ENCODE measurements at places on chromosomes 6 and 20.

GRCh38 chr6:169454872-169455204 lies 201.2 kb upstream of the THBS2 start:
- DNase-seq = no peak

- DNase-seq = no peak
Measured at GRCh38 chr6:63649269-63649668, 13.7 kb downstream of the PHF3 start.

DNA sequence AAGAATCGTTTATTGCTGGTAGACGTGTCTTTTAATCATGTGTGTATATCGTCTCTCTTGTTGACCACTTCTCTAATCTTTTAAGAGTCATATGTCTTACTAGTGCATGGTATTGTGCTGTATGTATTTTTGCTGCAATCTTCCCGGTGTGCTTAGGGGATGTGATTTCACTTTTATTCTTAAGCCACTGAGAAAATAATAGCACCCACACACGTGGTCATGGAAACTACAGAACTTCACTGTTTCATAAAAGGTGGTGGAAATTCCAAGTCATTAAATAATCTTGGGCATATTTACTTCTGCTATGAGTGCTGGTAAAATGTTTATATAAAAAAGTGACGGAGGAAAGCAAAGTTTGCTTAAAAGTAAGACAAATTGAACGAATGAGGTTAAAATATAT lies 3.0 kb upstream of the CDYL start:
- no peak for DNase-seq

- no peak for DNase-seq
Measured at GRCh38 chr6:129662980-129663431, 47.0 kb downstream of the ARHGAP18 start.

- no peak for DNase-seq
Measured at GRCh38 chr6:137982418-137983189, 115.5 kb downstream of the TNFAIP3 start.

DNA sequence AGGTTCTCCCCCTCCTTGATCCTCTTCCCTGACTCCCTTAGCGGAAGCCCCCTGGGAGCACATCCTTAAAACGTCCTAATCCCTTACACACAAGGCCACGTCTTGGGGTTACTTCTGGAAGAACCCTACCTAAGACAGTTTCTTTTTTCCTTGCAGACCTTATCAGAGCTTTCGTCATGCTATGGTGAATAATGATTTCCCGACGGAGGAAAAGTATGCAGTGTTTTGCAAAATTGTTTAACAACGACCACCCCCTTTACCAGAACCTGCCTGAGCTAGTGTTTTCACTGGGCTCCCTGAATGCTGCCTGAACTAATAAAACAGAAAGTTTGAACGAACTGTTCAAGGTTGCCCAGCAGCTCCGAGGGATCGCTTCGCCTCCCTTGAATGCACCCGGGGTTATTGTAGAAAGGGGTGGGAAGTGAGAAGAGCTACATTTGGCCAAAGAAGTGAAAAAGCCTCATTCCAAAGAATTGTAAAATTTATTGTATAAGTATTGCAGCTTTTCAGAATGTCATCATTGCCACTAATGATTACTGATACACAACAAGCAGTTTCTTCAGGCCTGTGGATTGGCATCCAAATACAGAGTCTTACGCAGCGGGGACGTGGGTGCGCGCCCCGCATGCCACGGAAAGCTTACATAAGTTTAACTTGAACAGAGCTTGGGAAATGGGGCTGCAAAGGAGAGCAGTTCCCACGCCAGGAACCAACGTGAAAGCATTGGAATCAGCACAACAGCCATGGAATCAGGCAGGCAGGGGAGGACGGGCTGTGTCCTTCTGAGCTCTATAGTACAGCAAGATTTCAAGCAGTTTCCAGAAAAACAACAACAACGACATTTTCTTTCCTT lies 27.9 kb upstream of the ZBP1 start:
- no peak for DNase-seq

- no peak for DNase-seq
Measured at GRCh38 chr6:20238688-20239587, 26.7 kb upstream of the MBOAT1 start.

DNA sequence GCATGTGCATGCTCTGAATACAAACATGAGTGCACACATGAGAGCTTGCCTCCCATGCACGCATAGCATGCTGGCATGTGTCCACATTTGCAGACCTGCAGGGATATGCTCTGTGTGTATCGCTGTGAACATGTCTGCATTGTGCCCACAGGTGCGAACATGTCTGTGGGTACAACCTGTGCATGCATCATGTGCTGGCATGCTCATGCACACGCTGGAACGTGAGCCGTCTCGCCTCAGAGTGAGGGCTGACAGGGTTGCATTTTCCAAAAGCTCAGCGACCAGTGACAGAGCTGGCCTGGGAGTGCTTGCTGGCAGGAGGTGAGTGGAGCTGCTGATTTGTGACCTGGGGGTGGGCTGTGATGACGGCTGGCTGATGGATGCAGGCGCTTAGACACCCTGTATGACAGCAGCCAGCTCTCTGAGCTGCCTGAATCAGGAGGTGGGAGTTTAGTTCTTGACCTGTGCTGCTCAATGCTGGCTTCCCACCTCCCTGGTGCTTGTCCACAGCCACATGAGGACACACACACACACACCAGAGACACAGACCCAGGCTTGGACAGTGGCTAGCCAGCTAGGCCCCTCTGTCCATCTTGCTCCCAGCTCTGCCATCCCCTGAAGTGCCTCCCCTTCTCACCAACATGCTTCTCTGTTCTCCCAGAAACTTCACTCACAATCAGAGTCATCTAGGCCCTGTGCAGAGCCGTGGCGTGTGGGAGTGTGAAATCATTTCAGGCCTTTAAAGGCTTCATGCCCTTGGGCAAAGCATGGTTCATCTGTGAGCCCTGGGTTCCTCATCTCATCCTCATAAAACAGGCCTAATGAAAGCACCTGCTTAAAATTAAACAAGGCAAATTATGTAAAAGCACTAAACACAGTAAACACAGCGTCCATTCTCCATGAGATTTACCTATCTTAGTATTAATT lies 51.4 kb downstream of the CD40 start:
- no peak for DNase-seq

DNA sequence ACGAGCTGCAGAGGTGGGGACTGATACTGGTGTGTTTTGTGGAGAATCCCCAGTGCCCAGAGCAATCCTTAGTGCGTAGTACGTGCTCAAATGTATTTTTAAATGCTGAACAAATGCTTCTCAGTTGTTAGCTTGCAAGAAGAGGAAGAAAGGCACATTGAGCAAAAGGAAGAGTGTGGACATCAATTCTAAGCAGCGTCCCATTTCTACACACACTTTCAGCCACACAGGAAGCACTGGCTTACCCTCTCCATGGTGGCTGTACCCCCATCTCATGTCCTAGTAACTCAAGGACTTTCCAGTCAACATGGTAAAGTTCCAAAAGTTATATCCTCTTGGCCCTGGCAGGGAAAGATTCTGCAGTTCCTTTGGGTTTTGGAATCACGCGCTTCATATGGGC lies 98.8 kb upstream of the NXT1 start:
- DNase-seq = no peak

DNA sequence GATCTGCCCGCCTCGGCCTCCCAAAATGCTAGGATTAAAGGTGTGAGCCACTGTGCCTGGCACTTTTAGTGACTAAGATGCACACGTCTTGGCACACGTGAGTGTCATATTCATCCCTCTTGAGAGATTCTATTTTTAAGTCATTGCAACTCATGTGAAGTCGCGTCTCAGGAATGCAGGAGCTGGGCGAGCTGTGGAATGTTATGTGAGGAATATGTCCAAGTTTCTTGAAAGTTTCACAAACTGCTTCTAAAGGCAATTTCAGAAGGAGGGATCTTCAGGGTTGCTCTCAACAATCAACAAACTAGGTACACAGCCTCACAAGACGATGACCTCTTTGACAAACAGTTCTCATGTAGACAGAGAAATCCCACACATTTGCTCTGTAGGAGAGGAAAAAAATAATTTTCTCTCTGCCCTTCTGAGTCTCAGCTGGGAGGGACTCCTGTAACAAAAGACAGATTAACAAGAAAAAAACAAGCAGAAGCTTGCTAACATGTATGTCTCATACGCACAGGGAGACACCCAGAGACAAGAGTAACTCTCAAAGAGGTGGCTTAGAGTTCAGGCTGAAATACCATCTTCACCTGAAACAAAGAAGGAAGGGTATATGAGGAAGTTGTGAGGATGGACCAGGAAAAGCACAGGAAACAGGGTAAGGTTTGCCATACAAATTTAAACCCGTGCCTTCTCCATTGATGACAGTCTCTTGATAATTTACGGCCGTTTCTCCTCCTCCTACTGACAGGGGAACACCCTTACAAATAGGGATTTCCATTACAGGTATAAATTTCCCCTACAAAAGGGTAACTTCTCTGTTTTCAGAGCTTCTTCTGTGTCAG lies 45.3 kb upstream of the FAM50B start:
- no peak for DNase-seq

GRCh38 chr20:36461600-36462439 lies 79.5 kb upstream of the MYL9 start:
- peak; percentile 64 for DNase-seq

DNA sequence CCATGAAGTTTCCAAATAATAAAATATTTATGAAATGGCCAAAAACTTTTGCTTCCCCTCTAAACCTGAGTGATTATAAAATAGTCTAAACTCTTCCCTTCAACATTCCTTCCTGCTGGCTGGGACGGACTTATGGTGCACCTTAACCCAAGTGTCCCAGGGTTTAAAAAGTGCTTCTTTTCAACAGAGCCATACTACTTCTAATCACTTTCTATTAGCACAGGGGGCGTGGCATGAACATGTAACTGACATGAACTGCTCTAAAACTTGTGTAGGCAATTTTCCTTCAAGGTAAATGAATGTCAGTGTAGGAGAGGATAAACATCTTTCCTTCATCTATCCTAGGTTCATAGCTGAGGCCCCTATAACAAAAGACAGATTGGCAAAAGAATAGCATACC lies 163.6 kb upstream of the RIMS1 start:
- DNase-seq = no peak

GRCh38 chr6:136927292-136927691 lies 5.2 kb downstream of the SLC35D3 start:
- DNase-seq = peak; percentile 46

GRCh38 chr6:148316308-148316707 lies 26.3 kb upstream of the SASH1 start:
- DNase-seq = no peak

- no peak for DNase-seq
Measured at GRCh38 chr6:104855507-104855906, 4.2 kb downstream of the HACE1 start.

- no peak for DNase-seq
Measured at GRCh38 chr20:11232896-11233295, 559.1 kb upstream of the JAG1 start.

GRCh38 chr6:85418059-85418458 lies 31.8 kb upstream of the NT5E start:
- no peak for DNase-seq

- no peak for DNase-seq
Measured at GRCh38 chr6:66740346-66740745, 1033.3 kb upstream of the EYS start.

GRCh38 chr6:139475241-139475640 lies 100.8 kb upstream of the CITED2 start:
- no peak for DNase-seq

- no peak for DNase-seq
Measured at GRCh38 chr6:158077676-158078075, 90.4 kb downstream of the SERAC1 start.

DNA sequence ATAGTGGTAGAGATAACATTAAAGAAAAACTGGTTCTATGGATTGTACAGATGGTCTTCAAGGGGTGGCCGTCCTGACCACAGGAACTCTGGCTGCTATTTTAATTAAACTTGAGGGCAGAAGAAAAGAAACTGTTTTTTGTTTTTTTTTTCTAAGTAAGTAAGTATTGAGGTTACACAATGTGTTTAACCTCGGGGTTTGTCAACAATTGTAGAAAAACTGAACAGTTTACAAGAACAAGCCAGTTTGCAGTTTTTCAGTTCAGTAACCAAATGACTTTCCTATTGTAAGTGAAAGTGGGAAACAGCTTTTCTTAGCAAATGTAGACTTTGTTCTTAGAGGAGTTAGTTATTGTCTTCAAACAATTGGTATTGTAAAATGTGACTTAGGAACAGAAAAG lies 77.0 kb downstream of the PLCB1 start:
- DNase-seq = no peak

DNA sequence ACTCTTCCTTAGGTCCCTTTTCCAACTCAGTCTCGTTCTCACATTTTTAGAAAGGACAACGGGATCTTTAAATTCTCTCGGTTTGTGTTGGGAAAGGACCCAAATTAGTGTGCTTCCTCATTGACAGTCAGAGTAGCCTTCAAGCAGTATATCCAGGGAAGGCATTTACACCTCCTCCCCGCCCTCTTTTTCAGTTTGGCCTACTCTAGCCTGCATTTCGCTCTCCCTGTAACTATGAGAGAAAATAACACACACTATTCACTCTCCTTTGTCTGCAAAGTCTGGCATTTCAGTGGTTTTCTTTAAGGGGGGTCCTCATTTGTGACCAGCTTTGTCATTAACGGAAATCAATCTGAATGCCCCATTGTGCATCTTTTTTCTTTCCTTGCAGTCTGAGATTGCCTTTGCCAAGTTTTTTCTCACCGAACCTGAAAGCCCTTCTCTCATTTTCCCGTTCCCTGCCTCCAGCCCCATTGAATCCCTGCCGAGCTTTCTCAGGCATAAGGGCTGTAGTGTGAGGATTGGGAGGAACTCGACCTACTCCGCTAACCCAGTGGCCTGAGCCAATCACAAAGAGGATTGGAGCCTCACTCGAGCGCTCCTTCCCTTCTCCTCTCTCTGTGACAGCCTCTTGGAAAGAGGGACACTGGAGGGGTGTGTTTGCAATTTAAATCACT lies 393 bp upstream of the FABP7 start:
- DNase-seq = no peak

- no peak for DNase-seq
Measured at GRCh38 chr6:71544028-71544427, 255.4 kb downstream of the OGFRL1 start.

DNA sequence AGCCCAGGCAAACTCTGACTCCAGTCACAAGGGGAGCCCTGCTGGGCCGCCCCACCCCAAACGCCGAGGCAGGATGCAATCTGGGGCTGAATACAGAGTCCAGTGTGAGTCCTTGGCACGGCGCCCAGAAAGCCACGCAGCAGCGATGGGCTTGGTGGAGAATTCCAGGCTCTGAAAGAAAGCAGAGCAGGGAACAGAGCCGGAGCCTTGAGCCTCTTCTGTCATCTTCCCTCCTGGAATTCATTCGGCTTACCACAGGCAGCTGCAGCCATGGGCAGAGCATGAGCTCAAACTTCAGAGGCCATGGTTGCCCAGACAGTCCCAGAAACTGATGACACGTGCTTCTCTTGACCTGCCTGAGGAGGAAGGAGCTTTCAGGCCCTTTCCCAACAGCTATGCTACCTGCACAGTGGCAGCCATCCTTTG lies 441.1 kb upstream of the JARID2 start:
- no peak for DNase-seq

- DNase-seq = no peak
Measured at GRCh38 chr6:35178932-35179832, 34.6 kb upstream of the SCUBE3 start.

- DNase-seq = peak; percentile 34
Measured at GRCh38 chr20:17568972-17569521, 828 bp upstream of the DSTN start.

- DNase-seq = no peak
Measured at GRCh38 chr6:84768442-84769174, 4.2 kb upstream of the TBX18 start.
